ENCODE measurements at places on chromosomes 5 and 9.

DNA sequence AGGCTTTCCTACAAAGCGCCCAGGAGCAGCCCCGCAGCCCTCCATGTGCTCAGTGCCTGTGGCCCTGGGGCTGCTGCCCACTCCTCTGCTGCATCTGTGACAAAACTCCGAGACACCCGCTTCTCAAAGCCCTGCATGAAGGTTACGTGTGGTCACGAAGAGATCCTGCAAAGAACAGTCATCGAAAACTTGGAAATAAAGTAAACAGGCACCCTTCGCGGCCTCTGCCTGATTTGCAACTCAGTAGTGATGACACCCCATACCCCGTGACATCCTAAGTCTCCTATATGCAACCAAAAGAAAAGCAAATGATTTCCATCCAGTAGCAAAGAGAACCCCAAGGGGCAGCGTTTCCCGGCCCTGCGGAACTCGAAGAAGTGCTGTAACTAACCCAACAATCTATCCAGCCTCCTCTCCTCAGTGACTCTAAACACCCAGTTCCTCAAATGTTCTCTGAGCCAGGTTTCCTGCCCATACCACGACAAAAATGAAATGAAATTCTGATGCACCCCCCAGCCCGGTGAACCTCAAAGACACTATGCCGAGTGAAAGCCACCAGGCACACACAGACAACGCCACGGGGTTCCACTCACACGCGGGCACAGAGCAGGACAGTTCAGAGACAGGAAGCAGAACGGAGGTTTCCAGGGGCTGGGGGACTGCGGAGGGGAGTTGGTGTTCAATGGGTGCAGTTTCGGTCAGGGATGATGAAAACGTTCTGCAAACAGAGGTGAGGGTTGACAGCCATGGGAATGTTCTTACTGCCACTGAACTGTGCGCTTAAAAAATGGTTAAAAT is 19.0 kb downstream of the NACC2 start:
- DNase-seq = peak; percentile 79

- DNase-seq = no peak
Measured at GRCh38 chr5:134247428-134248224, 21.8 kb upstream of the PPP2CA start.

DNA sequence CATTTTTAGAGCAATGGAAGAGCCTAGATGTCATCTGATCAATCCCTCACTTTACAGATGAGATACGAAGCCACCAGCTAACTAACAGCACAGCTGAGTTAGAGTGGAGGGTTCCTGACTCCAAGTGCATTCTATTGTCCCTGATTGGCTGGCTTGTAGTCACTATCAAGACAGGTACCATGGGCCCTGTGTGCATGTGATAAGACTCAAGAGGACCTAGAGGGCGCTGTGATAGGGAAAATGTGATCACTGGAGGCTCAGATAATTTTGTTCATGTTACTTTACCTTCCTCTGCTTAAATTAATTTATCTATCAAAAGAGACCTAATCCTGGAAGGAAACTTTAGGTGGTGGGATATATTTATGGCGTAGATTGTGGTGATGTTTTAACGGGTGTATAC is 19.5 kb upstream of the SNAPC3 start:
- DNase-seq = peak; percentile 70

DNA sequence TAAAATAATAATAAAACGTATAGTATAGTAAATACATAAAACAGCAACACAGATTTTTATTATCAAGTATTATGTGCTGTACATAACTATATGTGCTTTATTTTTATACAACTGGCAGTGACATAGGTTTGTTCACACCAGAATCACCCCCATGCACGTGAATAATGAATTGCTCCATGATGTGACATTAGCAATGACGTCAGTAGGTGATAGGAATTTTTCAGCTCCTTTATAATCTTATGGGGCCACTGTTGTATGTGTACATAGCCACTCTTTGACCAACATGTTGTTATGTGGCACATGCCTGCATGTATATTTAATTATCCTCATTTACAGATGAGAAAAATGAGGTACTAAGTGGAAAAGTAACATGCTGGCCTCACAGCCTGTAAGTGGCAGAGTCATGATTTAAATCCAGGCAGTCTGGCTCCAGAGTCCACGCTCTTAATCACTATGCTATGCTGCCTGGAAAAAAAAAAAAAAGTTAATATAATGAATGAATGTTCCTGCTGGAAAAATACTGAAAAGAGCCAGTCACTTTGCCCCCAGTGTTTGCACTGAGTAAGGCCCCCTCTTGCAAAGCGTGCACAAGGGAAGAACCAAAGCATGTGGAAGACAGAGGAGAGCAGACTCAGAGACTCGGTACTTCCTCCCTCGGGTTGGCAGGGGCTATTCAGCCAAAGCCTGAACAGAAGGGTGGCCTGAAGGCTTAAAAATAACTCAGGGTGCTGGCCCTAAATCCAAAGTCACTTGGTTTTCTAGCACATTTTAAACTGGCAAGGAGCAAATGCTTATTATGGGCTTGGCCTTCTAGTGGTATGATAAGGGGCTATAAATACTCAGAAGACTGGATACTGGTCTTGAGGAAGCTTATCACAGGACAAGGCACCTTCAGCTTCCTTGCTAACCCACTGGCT is 206.8 kb downstream of the GLIS3 start:
- peak; percentile 1 for DNase-seq

DNA sequence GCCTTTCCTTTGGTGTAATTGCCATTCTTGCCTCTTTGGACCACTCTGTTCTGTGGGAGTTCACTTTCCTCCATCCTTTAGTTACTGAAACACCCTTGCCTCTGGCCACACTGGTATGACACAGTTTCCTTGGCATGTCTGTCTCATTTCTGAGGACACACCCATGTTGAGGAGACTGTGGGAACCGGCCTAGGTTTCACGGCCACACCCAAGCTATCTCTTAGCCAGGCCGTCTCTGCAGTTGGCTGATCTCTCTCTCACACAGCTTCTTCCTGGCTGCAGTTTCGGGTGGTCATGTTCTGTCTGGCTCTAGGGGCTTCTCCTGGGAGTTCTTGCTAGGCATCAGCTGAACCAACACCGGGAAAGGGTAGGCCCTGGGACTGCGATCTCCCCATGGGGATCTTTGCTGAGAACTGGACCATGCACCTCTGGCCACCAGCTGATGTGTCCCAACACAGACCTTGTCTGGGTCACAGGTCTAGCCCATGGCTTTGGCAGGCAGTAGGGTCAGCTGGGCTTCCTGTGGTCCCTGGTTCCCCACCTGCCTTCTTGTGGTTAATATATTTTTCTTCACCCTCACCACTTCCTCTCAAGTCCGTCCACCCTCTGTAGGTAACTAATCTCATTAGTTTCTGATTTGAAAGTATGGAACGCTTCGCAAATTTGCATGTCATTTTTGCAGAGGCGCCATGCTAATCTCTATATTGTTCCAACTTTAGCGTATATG is 24.9 kb downstream of the ARHGEF37 start:
- peak; percentile 96 for DNase-seq

DNA sequence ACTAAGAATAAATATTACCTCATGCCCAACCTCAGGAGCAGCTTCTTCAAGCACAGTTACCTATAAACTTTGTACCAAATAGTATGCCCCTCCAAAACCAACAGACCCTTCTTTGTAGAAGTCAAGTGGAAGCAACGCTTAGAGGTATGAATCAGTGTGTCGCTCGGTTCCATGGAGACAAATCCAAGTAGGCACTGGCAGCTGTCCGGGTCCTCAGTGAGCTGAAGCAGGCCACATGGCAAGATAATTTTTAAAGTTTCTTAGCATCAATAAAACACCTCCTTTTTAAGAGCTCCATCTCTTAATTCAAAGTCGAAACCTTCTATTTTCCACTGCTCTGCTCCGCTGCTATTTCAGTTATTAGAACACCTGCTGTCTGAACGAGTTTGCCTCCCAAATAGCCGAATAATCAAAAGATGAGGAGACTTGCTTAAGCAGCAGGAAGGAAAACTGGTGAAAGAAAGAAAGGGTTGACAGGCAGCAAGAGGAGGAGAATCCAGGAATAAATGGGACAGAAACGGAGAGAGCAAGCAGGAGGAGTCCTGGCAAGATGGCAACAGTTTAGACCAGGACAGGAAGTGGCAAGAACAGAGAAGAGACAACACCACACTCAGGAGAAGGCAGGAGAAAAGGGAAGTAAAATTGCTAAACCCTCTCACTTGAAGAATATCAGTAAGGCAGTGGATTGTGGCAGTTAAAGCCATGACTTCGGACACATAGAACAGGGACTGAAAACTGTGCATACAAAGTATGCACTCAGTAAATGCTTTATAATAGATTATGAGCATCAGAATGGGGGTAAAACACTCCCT is 65.0 kb downstream of the PPP2R2B start:
- DNase-seq = peak; percentile 81

DNA sequence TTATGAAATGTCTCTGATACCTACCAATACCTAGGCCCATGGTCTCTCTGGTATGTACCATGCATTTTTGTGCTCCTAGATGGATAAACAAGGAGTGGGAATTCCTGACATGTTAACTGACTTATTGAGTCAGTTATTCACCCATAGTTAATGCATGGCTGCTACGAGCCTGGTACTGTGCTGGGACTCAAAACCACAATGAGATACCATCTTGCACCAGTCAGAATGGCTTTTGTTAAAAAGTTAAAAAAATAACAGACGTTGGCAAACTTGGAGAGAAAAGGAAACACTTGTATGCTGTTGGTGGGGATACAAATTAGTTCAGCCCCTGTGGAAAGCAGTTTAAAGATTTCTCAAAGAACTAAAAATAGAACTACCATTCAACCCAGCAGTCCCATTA is 293.8 kb downstream of the OSTF1 start:
- no peak for DNase-seq

GRCh38 chr5:146667633-146668272 is 151.8 kb upstream of the GPR151 start:
- no peak for DNase-seq

DNA sequence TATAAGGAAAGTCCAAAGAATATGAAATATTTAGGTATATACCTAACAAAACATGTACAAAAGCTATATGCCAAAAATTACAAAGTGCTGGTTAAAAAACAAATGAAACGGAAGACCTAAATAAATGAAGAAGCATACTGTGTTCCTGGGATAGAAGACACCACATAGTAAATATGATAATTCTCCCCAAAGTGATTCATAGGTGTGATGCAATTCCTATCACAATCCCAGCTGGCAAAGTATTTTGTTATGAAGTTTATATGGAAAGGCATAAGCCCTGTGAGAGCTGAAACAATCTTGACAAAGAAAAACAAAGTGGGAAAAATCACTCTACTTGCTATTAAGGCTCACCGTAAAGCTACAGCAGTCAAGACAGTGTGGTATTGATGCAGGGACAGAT is 2.6 kb upstream of the SMIM23 start:
- no peak for DNase-seq

DNA sequence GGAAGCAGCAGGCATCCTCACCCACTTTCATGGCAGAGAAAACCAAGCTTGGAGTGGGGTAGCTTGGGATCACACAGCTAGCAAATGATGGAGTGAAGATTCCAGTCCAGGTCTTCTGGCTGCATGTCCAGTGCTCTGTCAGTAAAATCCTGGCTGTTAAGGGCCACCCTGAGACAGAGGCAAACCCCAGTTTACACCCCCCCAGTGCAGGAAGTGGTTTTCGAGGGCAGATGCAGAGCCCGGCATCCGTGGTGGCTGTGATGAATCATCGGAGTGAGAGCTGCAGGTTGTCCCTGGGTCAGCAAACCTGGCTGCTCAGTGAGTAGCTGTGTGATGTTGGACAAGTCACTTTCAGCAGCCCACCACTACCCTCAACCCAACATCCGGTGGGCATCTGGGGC is 115.4 kb downstream of the RGS3 start:
- DNase-seq = peak; percentile 91

GRCh38 chr9:122333169-122333808 is 37.5 kb upstream of the PTGS1 start:
- DNase-seq = peak; percentile 36

DNA sequence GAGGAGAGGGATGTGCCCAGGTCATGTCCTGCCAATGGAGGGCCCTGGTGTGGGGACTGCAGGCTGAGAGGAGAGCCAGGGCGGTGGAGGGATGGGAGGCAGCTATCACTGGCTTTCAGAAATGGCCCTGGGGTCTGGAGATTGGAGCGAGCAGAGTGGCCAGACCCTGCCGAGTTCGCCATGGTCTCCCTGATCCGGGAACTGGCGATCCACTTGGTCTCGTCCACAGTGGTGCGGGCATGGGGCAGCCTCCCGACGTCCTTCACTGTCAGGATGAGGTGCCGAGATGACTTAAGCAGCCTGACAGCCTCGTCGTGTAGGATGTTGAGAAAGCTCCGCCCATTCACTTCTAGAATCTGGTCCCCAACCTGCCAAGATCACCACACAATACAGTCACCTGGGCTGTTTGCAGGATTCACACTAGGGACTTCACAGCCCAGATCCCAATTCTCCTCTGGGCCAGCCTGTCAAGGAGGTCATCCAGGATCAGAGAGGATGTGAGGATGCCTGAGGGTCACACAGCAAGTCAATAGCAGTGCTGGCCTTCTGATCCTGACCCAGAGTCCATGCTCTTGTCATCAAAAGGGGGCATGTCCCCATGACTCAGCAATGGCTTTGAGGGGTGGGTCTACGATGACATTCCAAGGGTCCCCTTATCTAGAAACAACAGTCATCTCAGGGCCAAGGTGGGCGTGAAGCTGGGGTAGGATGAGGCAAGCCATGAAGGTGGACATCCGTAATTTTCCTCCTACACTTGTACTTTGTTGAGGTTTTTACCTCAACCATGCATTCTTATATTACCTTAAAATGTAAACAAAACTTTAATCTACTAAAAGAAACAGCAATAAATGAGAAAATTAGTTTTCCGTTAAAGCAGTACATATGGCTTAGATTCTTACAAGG is 38.5 kb upstream of the AKNA start:
- DNase-seq = no peak

GRCh38 chr5:147520450-147520849 is 10.6 kb upstream of the DPYSL3 start:
- peak; percentile 21 for DNase-seq

- peak; percentile 82 for DNase-seq
Measured at GRCh38 chr9:134174073-134174449, 9.7 kb upstream of the RNU6ATAC start.
